ENCODE measurements at places on chromosomes 1 and 21. TPM values are rescaled to one million over a fixed set of nuclear protein-coding genes. Genes with fewer than 3 reads are reported as not detected.

DNA sequence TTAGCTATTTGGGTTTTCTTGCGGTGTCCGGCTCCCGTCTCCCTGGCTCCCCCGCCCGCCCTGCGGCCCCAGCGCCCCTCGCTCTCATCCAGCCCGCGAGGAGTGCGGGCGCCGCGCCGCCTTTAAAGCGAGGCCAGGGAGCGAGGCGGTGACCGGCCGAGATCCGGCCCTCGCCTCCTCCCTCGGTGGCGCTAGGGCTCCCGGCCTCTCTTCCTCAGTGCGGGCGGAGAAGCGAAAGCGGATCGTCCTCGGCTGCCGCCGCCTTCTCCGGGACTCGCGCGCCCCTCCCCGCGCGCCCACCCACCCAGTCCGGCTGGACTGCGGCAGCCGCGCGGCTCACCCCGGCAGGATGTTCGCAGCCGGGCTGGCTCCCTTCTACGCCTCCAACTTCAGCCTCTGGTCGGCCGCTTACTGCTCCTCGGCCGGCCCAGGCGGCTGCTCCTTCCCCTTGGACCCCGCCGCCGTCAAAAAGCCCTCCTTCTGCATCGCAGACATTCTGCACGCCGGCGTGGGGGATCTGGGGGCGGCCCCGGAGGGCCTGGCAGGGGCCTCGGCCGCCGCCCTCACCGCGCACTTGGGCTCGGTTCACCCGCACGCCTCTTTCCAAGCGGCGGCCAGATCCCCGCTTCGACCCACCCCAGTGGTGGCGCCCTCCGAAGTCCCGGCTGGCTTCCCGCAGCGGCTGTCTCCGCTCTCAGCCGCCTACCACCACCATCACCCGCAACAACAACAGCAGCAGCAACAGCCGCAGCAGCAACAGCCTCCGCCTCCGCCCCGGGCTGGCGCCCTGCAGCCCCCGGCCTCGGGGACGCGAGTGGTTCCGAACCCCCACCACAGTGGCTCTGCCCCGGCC lies 492 bp downstream of the HLX start:
- peak; percentile 28 for ATAC-seq

DNA sequence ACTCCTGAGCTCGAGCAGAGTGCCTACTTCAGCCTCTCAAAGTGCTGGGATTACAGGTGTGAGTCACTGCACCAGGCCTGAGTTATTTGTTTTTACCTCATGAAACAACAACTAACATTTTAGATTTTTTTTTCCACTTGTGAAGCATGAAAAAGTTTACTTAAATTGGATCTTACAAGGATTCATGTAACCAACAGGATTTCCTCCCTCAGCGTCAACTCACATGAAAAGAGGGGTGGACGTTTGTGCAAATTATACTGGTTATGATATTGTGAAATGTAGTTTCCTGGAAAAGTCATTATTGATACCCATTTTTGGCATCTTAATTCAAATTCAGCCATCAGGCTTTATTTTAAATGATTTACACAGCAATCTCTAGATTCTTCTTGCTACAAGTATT lies 6.5 kb downstream of the CNST start:
- ATAC-seq = no peak

DNA sequence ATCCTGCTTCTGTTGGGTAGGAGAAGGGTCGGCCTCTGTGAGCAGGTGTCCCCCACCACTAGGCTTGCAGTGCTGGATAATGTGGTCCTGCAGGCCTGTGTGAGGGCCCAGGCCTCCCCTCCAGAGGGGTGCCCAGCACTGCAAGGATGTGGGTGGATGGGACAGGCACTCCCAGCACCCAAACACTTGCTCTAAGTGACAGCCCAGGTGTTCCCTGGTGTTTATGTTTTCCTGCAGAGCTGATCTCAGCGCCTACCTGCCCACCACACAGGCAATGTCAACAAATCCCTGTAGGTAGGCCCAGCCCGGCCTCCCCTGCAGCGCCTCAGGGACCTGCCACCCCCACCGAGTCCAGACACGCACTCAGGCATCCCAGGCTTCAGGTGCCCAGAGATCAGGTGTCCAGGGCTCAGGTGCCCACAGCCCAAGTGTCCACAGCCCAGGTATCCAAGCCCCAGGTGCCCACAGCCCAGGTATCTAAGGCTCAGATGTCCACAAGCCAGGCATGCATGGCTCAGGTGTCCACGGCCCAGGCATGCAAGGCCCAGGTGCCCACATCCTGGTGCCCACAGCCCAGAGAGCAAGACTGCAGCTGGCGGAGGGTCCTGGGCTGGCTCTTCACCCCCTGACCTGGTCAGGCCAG lies 59.2 kb downstream of the WNT9A start:
- no peak for ATAC-seq

GRCh38 chr1:7488475-7488842 lies 282.6 kb upstream of the VAMP3 start:
- ATAC-seq = no peak

DNA sequence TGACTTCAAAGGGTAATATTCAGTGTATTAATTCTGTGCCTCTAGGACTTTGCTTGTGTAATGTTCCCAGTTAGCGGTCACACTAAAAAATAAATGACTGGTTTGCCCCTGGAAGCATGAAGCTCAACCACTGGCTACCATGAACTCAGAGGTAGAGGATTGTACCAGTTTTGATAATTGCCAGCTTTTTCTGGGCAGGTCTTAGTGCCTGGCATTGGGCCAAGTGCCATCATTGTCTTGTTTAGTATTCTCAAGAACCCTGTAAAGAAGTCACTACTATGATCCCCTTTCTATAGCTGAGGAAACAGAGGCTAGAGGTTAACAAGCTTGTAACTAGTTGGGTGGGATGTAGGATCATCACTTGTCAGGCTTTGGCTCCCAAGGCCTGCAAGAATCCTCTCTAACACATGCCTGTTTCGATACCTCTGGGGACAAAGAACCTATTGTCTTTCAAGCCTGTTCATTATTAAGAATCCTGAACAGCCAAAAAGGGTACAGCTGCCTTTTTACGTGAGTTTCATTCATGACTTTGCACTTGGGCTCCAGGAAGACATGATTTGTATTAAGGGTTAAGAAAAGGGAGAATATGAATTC lies 121.9 kb upstream of the JUN start:
- ATAC-seq = no peak

Gene ASPM
- total RNA-seq = 59.0 TPM

Gene OLIG2
- total RNA-seq = not detected
